ENCODE measurements at places on chromosomes 13 and 19.

DNA sequence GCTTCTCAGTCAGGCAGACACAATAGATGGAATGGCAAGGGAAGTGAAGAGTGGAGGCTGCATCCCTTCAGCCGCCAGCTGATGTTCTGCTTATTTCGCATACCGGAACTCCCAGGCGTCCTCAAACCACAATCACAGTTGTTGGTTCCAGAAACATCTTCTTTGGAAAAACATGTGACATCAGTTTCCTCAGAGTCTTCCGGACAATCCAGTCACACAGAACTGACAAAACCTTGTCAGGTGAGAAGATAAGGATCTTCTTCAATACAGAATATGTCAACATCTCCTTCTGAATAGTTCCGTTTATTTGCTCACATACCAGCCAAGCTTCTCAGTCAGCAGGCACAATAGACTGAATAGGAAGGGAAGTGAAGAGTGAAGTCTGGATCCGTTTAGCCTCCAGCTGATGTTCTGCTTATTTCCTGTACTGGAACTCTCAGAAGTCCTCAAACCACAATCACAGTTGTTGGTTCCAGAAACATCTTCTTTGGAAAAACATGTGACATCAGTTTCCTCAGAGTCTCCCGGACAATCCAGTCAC is 45.1 kb upstream of the CEACAM21 start:
- DNase-seq = peak; percentile 50

DNA sequence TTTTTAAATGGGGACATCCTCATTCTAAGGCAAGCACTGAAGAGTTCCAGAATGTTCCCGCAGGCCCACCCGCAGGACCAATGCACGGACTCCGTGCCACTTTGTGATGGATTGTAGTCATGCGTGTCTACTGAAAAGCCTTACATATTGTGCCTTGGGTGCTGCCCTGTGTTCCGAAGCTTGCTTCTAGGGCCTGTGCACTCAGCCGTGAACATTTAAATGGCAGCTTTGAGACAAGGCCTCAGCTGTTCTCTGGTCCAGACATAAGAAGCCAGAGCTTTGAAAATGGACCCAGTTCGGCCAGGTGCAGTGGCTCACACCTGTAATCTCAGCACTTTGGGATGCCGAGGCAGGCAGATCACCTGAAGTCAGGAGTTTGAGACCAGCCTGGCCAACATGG is 75.3 kb upstream of the CACNA1A start:
- no peak for DNase-seq

DNA sequence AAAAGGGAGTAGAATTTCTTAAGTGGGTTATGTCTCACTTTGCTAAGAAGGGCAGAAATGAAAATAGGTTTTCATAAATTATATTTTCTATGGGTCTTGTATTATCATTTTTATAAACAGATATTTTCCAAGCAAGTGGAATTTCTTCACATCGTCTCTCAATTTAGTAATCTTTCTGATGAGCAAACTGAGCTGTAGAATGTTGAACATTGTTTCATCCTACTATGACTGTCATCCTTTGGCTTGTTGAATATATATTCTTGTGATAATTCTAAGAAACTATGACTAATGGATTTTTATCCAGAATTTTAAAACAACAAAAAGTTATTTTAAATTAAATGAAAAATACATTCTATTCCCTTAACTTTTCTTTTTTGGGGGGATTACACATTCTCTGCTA is 313.8 kb downstream of the ENOX1 start:
- DNase-seq = no peak

- DNase-seq = no peak
These were observed 155.7 kb downstream of the LACC1 start for GRCh38 chr13:44035400-44035799.

DNA sequence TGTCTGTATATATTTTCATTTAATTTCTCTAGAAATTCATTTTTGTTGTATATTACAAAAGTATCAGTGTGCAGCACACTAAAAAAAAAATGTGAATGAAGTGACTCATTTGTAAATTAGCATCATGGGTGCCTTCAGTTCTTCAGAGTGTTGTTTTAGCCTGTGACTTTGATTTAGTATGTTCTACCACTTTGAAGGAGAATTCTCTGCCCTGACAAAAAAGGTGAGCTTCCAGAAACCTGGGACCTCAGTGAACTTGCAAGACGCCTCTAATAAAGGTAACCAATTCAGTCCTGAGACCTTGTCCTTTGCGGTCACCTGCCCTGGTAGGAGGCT is 2.4 kb downstream of the METTL21C start:
- no peak for DNase-seq

DNA sequence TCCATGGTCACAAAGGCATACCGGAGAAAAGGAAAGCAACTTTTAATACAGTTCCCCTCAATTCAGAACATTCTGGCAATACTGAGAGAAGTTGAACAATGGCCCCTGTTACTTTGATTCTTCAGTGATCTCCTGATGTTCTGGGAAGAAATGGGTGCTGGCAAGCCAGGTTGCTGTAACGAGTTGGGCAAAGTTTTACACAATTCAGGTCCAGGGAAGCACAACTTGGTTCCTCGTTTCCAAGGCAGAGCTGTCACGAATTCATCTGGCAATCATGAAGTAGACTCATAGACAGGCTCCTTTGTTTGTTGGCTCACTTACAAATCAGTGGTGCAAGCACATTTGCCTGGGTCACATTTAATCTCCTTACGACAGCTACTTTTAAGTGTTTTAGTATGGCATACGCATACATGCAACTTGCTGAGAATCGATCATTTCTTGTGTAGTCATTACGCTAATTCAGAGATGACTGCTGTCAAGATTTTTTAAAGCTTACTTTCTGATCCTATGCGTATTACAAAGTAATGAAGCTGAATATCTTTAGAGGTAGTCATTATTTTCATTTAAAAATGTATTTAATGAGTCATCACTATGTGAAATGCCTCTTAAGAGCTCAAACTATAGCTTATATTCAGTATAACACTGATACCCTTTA is 174.7 kb downstream of the GPC5 start:
- no peak for DNase-seq

DNA sequence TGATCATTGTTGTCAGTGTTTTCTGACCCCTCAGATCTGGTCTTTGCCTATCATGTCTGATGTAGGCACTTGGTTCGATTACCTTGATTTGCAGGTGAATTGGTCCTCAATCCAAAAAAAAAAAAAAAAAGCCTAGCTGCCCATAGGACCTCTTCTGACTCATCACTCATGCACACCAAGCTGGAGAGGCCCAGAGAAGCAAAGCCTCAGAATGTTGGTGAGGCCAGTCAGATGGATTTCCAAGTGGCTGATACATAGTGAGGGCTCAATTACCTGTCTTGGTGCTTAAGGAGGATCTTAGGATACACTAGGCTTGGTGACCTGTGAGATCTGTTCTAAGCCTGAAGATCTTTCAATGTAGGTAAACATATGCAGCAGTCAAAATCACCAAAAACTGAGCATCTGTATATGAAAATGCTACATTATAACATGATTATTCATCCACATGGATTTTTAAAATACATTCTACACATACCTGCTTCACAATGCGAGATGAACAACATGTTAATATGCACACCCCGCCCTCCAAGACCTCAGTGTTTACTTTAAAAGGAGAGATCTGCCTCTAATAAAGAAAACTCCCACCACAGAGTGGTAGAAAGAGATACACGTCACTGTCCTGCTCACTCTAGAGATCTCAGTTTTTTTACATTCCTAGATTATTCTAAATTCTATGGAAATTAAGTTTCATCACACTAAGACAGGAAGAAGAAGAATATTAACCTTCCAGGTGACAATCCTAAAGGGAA is 79.9 kb upstream of the RAP2A start:
- no peak for DNase-seq

- DNase-seq = no peak
These were observed 16.7 kb upstream of the UQCR11 start for GRCh38 chr19:1622007-1622406.

GRCh38 chr19:30469774-30470173 is 97.6 kb downstream of the ZNF536 start:
- no peak for DNase-seq

DNA sequence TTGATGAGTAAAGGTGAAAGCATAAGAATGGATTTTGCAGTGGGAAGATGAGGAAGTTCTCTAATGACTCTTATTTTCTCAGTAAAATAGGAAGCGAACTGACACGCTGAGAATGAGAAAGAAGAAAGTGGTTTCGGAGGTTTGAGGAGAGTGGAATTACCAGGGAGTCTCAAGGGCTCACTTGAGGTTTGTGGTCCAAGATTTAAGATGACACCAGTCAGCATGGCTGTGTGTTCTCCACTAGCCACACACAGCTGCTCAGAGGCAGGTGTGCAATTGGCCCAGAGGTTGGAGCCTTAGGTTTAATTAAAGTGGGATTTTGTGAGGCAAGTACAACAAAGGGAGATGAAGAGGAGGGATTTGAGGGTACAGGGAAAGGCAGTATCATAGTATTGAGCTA is 99.6 kb upstream of the NBEA start:
- DNase-seq = no peak

GRCh38 chr19:5073153-5073844 is 104.4 kb downstream of the KDM4B start:
- no peak for DNase-seq

- DNase-seq = peak; percentile 86
These were observed 3.5 kb downstream of the KLF2 start for GRCh38 chr19:16327911-16328823.

DNA sequence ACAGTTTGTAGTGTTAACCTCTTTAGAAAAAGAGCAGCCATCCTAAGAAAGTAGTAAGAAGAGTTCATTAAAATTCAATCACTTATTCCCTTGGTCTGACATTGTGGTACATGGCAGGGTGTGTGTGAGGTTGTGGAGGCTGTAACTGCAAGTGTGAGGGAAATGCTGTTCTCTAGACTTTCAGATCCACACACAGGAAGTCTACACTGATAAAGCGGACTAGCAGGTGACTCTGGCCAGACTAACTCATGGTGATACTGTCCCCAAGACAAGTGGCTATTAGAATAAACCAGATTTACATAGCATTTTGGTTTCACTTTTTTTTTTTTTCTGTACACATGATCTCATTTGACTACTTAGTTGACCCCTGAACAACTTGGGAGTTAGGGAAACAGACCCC is 10.0 kb downstream of the MTIF3 start:
- DNase-seq = no peak

DNA sequence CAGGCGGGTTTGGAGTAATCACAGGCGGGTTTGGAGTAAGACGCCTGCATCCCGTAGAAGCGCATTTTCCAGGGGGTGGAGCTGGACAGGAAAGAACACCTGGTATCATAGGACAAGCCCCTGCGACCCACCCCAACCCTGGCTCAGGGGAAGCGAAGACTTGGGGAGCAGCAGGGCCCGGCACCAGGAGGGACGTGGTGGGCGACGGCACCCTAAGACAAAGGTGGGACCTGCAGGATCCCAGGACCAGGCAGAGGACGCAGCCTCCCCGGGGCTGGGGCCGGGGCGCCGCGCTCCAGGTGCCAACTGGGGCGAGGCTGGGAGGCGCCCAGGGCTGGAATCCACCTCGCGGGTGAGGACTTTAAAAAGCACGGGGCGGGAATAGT is 520 bp downstream of the ZNF600 start:
- DNase-seq = no peak

GRCh38 chr13:102017248-102017647 is 384.6 kb downstream of the FGF14 start:
- no peak for DNase-seq

- DNase-seq = peak; percentile 91
These were observed at the start of gene ZNF700 for GRCh38 chr19:11924886-11925650. Gene ZNF700, plus strand, starts transcription at chr19:11925107. Its CDS starts 104 bp downstream, at chr19:11925211.

GRCh38 chr19:30269638-30270037 is 102.5 kb upstream of the ZNF536 start:
- DNase-seq = no peak

DNA sequence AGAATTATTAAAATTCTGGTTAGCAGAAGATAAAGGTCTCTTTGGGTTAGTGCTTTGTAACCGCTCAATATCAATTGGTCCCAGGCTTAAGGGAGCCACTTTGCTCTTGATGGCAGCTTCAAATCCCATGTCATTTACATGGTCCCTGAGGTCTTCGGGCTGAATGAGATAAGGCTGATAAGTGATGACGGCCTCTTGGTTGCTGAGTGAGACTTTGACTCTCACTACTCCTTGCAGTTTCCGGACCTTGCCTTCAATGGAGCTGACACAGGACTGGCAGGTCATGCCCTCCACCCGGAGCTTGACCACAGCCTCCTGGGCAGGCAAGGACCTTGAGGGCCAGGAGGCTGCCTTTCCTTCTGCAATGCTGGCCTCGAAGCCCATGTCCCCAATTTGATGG is 36.8 kb downstream of the ATP7B start:
- no peak for DNase-seq

DNA sequence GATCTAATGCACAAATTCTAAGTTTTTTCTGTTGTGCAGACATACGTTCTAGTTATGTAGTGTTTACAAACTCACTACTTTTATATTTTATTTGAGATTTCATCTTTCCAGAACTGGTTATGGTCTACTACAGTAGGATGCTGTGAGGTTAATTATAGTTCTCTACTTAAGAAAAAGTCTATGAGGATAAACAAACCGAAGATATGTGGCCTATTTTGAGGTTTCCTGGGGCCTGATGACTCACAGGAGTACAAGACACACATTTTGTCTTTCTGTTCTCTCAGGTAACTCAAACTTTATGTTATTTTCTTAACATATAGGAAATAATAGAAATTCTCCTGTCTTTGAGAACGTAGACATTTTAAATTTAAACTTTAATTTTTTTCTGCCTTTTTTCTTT is 45.1 kb downstream of the PCDH20 start:
- DNase-seq = no peak

GRCh38 chr13:22176968-22177520 is 506.2 kb downstream of the FGF9 start:
- DNase-seq = no peak

- no peak for DNase-seq
These were observed 2.1 kb upstream of the CEACAM7 start for GRCh38 chr19:41689993-41690800.

DNA sequence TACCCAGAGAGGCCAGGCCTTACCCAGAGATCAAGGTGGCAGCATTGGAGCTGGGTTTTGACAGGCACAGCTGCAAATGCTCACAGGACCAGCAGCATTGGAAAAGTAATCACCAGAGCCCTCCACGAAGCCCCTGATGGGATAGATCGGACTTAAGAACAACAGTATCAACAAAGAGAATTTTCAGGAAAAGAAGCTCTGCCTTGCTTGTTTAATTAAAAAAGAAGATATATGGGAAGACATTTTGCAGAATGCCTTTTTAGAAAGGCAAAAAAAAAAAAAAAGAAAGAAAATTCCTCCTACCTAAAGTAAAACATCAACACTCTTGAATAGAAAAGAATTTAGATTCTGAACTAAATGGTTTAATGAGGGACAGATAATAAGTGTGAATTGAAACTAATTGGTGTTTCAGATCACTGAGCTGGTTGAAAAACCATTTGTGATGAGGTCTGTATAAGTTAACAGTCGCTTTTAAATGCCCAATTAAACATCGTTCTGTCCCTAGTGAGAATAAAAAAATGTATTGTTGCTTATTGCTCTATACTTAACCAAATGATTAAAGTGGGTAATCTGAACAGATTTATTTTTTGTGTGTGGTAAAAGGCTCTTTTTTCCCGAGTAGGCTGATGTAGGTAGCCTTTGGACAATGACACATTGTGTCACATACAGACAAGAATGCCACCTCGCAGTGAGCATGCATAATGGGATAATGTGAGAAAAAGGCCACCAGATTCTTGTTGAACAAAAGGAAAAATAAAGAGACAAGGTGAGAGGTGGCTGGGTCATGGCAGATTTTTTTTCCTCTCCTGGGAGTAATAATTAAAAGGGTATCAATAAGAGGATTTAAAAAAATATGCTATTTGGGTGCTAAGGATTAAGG is 93.0 kb upstream of the ARGLU1 start:
- DNase-seq = no peak
